Left lung (tissue), 14 donors: ENCODE measurements at places on chromosomes 5 and 9. TPM values are rescaled to one million over a fixed set of nuclear protein-coding genes. Genes with fewer than 3 reads are reported as not detected.

GRCh38 chr9:35659340-35659739 is 1.2 kb downstream of the CCDC107 start:
- H3K27me3 ChIP-seq = no peaks in the 10 kb centered on the region
- DNase-seq = no peak
- H3K27ac ChIP-seq = peak overlapping the region; percentile 97
- H3K36me3 ChIP-seq = no peaks in the 10 kb centered on the region

GRCh38 chr5:126868338-126869004 is 91.5 kb downstream of the LMNB1 start:
- no peaks in the 10 kb centered on the region for H3K27me3 ChIP-seq
- peaks cover 11% of the 10 kb centered on the region for H3K4me1 ChIP-seq
- DNase-seq = no peak

DNA sequence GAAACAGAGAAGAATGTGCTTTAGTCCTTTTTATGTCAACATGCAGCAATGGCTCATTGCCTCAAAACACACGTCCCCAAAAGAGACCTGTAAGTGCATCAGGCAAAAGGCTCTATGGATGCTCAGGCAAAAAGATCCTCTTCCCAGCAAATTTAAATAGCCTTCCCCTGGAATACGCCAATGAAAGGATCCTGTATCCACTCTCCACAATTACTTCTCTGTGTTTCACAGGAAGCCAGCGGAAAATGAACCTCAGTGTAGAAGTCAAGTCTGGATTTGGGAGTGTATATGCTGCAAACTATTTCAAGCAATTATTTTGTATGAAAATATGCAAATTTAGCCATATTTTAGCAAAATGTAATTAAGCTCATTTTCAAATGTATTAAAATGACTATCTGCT is 217.9 kb downstream of the EPB41L4A start:
- H3K27ac ChIP-seq = no peak overlapping the region
- DNase-seq = no peak
- H3K4me3 ChIP-seq = no peak overlapping the region
- no peaks in the 10 kb centered on the region for H3K27me3 ChIP-seq
- H3K4me1 ChIP-seq = no peaks in the 10 kb centered on the region

DNA sequence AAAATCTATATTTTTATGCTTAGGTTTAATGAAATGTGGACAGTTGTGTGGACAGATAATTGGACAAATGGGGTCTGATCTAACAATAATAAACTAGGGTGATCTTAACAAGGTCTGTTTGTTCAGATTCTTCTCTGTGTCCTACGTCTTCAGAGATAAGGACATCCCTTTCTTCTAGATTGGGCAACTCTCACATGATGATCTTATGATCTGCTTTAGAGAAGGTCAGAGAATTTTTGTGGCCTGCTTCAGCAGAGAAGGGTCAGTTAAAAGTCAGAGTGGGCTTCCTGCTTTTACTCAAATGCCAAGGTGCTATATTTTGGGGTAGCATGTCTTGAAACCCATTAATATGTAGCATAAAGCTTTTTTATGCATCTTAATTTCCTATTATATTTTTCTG is 63.8 kb upstream of the RGMB start:
- no peaks in the 10 kb centered on the region for H3K27me3 ChIP-seq
- no peaks in the 10 kb centered on the region for H3K4me1 ChIP-seq
- H3K27ac ChIP-seq = no peak overlapping the region
- no peaks in the 10 kb centered on the region for H3K36me3 ChIP-seq
- no peak overlapping the region for H3K4me3 ChIP-seq

UBE2QL1 gene
- polyA plus RNA-seq = 0.26 TPM

- no peak overlapping the region for H3K4me3 ChIP-seq
- no peaks in the 10 kb centered on the region for H3K27me3 ChIP-seq
- no peaks in the 10 kb centered on the region for H3K36me3 ChIP-seq
- no peak for DNase-seq
- H3K27ac ChIP-seq = no peak overlapping the region
- H3K4me1 ChIP-seq = peaks cover 72% of the 10 kb centered on the region
These were observed 7.4 kb upstream of the CDC42SE2 start for GRCh38 chr5:131256507-131256823.

OTP gene
- polyA plus RNA-seq = not detected

DNA sequence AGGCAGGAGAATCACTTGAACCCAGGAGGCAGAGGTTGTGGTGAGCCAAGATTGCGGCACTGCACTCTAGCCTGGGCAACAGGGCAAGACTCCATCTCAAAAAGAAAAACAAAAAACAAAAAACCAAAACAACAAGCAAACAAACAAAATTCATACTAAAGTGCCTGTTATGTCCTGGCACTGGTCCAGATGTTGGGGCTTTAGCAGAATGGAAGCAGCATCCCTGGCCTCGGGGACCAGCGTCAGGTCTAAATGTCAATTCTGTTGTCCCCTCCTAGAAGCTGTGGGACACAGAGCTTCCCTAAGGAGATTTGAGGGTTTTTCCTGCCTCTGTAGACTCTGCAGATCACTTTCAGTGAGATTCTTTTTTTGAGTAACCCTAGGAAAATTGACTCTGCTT is 26.2 kb downstream of the PPARGC1B start:
- no peaks in the 10 kb centered on the region for H3K4me1 ChIP-seq
- H3K36me3 ChIP-seq = no peaks in the 10 kb centered on the region
- H3K27ac ChIP-seq = no peak overlapping the region
- H3K27me3 ChIP-seq = no peaks in the 10 kb centered on the region
- DNase-seq = no peak
- H3K4me3 ChIP-seq = no peak overlapping the region

LCN6 gene
- not detected for polyA plus RNA-seq

DNA sequence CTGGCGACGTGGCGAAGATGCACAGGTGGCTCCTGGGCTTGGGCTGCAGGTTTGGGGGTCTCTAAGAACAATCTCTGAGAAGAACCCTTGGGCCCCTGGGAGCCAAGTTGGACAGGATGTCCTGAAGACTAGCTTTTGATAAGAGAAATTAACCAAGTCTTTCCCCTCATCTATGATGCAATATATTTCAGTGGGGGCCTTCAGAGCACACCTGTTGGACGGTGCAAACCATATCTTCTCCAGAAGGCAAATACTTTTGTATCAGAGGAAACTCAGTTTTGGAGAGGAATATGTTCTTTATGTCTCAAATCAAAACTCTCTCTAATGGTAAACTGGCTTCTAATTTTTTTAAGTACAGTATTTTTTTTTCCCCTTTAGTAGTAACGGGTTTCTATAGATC is 28.6 kb downstream of the OTULIN start:
- H3K4me1 ChIP-seq = no peaks in the 10 kb centered on the region
- no peaks in the 10 kb centered on the region for H3K27me3 ChIP-seq
- peaks cover 96% of the 10 kb centered on the region for H3K36me3 ChIP-seq

ADGRD2 gene
- 0.14 TPM for polyA plus RNA-seq

- H3K4me3 ChIP-seq = no peak overlapping the region
- no peaks in the 10 kb centered on the region for H3K27me3 ChIP-seq
- no peaks in the 10 kb centered on the region for H3K36me3 ChIP-seq
- H3K27ac ChIP-seq = no peak overlapping the region
- no peak for DNase-seq
- H3K4me1 ChIP-seq = peaks cover 16% of the 10 kb centered on the region
These were observed 196.2 kb downstream of the RGS3 start for GRCh38 chr9:113659740-113660139.

- peak overlapping the region; percentile 46 for H3K4me3 ChIP-seq
- peak overlapping the region; percentile 94 for H3K27ac ChIP-seq
- DNase-seq = no peak
- no peaks in the 10 kb centered on the region for H3K27me3 ChIP-seq
These were observed 735 bp downstream of the ARAP3 start for GRCh38 chr5:141681295-141681694.

GRCh38 chr9:87211669-87212068 is 264.4 kb upstream of the GAS1 start:
- DNase-seq = no peak
- no peak overlapping the region for H3K4me3 ChIP-seq
- H3K36me3 ChIP-seq = no peaks in the 10 kb centered on the region

DNA sequence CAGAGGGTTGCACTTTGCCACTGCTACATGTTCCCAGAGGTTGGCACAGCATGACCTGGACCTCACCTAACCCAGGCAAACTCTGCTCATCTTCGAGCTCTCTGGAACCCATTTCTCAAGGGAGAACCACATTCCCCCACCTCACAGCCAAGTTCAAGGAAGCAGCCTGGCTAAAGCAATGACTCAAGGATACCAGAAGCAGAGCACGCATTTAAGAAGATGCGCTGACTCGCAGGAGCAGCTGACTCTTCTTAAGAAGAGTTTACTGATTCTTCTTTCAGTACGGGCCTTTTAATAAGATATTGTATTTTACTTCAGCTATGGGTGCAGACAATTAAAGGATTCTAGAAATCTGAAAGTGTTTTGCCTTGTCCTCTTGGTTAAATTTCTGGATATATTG is 4.1 kb upstream of the SEMA5A start:
- no peak overlapping the region for H3K27ac ChIP-seq
- no peaks in the 10 kb centered on the region for H3K36me3 ChIP-seq
- no peak overlapping the region for H3K4me3 ChIP-seq
- no peaks in the 10 kb centered on the region for H3K4me1 ChIP-seq
- peaks cover 5% of the 10 kb centered on the region for H3K27me3 ChIP-seq

DNA sequence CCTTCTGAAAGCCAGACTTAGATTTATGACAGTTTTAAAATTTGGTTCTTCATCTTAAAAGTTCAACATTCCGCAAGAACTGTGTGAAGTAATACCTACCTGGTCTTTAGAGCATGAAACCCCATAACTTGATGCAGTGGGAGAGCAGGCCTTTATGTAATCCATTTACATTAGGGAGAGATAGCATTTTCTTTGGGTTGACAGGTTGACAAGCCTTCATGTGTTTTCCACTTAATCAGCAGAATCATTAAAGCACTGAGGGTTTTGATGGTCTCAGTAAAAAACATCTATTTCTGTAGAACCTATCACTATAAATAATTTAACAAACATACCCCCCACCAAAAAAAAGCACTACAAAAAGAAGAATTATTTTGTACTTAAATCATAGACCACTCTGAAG is 121.6 kb upstream of the KIF2A start:
- no peaks in the 10 kb centered on the region for H3K4me1 ChIP-seq
- H3K4me3 ChIP-seq = no peak overlapping the region
- H3K27me3 ChIP-seq = no peaks in the 10 kb centered on the region
- no peak for DNase-seq
- no peaks in the 10 kb centered on the region for H3K36me3 ChIP-seq
- no peak overlapping the region for H3K27ac ChIP-seq

GRCh38 chr9:128899566-128900322 is 17.8 kb downstream of the LRRC8A start:
- H3K36me3 ChIP-seq = no peaks in the 10 kb centered on the region
- H3K4me1 ChIP-seq = no peaks in the 10 kb centered on the region
- no peak overlapping the region for H3K4me3 ChIP-seq
- H3K27ac ChIP-seq = peak overlapping the region; percentile 65
- H3K27me3 ChIP-seq = no peaks in the 10 kb centered on the region

DNA sequence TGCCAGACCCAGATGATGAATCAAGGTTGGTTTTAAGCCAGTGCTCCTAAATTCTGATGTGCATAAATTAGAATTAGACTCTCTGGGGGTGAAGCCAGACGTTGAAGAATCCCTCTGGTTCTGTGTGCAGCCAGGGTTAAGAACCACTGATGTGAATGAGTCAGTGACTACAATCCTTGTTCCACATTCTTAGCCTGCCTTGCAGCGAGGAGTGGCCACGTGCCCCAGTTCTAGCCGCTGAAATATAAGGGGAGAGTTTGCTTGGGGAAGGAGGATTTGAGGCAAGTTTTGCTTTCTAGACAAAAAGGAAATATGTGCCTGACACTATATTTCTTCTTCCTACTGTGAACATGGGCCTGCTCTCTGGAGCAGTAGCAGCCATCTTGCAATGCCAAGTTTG is 34.2 kb upstream of the MSH3 start:
- H3K4me3 ChIP-seq = no peak overlapping the region
- no peaks in the 10 kb centered on the region for H3K27me3 ChIP-seq
- no peaks in the 10 kb centered on the region for H3K4me1 ChIP-seq
- no peak overlapping the region for H3K27ac ChIP-seq
- DNase-seq = peak; percentile 58

ADAMTS19 gene
- 0.18 TPM for polyA plus RNA-seq

FGF1 gene
- 1.5 TPM for polyA plus RNA-seq

DNA sequence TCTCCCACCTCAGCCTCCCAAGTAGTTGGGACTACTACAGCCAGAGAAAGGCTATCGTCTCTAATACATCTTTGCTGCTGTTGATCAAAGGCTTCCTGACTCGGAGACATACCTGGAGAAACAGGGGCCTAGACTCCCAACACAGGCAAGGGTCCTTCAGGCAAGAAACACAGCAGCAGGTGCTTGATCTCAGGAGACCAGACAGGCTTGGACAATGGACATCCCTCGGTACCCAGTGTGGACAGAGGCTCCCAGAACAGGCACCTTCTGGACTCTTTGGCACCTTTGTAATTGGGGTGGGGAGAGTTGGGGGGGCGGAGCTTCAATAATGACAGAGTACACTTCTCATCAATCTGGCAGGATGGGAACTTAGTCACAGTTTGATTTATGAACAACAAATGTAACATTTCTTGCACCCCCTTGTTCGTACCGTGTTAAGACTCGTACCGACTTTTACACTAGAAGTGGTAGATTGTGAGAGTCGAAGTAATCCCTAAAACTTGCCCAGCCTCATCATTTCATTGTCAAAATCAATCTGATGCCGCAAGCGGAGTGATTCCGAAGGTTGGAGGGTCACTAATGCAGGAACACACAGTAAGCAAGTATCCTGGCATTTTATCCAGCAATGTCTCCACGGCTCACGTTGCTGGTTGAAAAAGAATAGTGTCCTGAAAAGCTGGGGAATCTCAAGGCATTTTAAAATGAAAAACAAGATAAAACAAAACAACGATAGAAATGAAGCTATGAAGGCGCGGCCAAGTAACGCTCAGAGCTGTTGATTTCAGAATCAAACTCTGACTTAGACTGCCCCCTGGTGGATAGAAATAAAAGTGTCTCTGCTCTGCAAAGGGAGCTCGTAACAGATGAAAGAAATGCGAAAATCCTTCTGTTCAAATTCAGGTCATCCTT is 46.4 kb upstream of the STK32A start:
- H3K36me3 ChIP-seq = no peaks in the 10 kb centered on the region
- no peaks in the 10 kb centered on the region for H3K4me1 ChIP-seq
- no peaks in the 10 kb centered on the region for H3K27me3 ChIP-seq
- H3K27ac ChIP-seq = no peak overlapping the region
- H3K4me3 ChIP-seq = no peak overlapping the region
- DNase-seq = no peak

FOXD4L4 gene
- polyA plus RNA-seq = not detected

C8G gene
- polyA plus RNA-seq = 0.86 TPM

DNA sequence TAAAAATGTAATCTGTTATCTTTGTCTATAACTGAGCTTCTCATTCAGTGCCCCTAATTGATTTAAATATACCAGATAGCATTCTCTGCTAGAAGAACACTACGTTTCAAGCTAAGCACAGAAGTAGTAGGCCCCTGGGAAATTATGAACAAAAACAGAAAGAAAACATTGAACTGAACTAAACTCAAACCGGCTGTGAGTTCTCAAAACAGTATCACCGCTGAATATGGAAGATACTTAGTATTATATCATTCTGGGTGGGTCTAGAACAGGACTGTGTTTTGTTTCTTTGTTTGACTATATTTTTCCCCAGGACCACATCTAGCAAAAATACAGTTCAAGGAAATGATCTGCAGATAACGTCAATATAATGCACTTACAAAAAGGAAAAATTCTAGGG is 95.1 kb upstream of the HMHB1 start:
- no peak for DNase-seq
- no peak overlapping the region for H3K27ac ChIP-seq
- no peaks in the 10 kb centered on the region for H3K27me3 ChIP-seq
- H3K36me3 ChIP-seq = no peaks in the 10 kb centered on the region
- no peaks in the 10 kb centered on the region for H3K4me1 ChIP-seq
